ENCODE measurements at places on chromosomes 3 and 15. TPM values are rescaled to one million over a fixed set of nuclear protein-coding genes. Genes with fewer than 3 reads are reported as not detected.

The PIGBOS1 gene
- total RNA-seq = 23.1 TPM

The MYNN gene
- 9.7 TPM for total RNA-seq

The WNT5A gene
- 0.64 TPM for total RNA-seq

The CMTM8 gene
- total RNA-seq = 9.9 TPM

The SENP8 gene
- 0.92 TPM for total RNA-seq

The NDN gene
- total RNA-seq = not detected

The PTH1R gene
- total RNA-seq = 0.28 TPM

The CYP19A1 gene
- 0.25 TPM for total RNA-seq

The ROBO2 gene
- not detected for total RNA-seq

Data from A549 treated with DMSO at 1 μM for 4 hours (cell line).